ENCODE measurements at places on chromosomes 16 and 17. TPM values are rescaled to one million over a fixed set of nuclear protein-coding genes. Genes with fewer than 3 reads are reported as not detected.

Gene RNF157
- total RNA-seq = 164 TPM

Gene DLX3
- total RNA-seq = not detected

DNA sequence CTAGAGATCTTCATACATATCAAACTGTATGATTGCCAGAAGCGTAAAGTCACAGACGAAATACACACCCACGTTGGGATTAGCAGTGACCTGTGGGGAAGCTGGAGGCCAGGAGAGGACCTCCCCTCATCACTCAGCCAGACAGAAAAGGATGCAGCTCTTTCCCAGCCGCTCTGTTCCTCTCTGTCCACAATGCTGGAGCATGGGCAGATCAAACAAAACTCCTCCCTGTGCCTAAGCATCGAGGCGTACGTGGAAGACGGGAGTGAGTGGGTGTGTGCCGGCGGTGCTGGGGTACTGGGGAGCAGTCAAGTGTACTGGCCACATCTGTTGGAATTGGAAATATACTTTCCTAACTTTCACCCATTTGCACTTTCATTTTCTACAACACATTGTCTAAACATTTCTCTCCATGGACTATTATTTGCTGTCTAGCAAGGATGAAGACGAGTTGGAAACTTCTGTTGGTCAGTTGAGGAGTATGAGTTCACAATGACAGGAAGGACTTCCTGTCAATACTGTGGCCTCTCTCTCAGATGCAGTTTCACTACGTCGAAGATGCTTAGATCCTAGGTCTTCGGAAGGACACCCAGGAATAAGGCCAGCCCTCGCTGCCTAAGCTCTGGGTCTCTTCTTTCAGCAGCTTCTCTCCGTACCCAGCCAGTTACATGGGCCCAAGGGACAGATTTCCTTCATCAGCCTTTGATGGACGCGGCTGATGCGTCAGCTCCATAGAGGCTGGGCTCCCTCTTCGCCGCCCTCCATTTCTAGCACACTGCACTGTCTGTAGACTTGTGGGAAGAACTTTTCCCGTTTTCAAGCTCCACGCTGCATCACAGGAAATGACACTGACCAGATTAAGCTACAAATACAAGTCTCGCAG, 30.6 kb upstream of the ENDOV start:
- H3K27ac ChIP-seq = no peak overlapping the region
- H3K27me3 ChIP-seq = no peaks in the 10 kb centered on the region
- no peak for DNase-seq
- peaks cover 74% of the 10 kb centered on the region for H3K36me3 ChIP-seq
- no peaks in the 10 kb centered on the region for H3K4me1 ChIP-seq
- no peak overlapping the region for H3K4me3 ChIP-seq

DNA sequence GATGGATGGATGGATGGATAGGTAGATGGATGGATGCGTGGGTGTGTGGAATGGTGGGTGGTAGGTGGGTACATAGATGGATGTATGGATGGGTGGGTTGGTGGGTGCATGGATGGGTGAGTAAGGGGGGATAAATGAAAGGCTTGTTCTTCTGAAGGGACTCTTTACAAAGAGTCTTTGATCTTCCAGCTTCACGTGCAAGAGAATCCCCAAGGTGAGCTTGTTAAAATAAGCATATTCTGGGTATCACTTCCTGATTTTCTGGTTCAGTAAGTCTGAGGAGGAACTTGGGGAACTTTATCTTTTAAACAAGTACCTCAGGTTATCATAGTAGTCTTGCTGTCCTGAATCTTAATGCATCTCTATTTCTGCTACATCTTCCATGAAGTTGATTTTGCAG, 639.1 kb downstream of the MAF start:
- H3K27ac ChIP-seq = no peak overlapping the region
- no peak for DNase-seq
- no peaks in the 10 kb centered on the region for H3K36me3 ChIP-seq
- H3K27me3 ChIP-seq = no peaks in the 10 kb centered on the region
- no peak overlapping the region for H3K4me3 ChIP-seq
- H3K4me1 ChIP-seq = no peaks in the 10 kb centered on the region

DNA sequence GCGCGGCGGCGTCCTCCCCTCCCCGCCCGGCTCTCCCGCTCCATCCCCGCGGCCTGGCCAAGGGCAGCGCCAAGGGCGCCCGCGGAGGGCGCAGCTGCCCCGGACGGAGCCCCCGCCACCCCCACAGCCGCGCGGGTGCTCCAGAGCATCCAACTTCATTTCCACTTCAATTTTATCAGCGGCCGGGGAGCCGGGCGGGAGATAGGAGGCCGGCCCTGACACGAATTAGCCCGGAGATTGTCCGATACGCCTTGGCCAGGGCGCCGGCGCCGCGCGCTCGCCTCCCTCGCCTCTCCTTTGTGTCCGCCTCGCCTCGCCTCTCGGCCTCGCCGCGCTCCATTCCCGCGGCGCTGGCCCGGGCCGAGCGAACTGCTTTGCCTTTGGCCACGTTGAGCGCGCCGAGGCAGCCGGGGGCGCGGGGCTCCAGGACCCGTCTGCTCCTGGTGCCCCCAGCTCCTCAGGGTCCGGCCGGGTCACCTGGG, 129.1 kb upstream of the LHX1 start:
- H3K27ac ChIP-seq = no peak overlapping the region
- no peak for DNase-seq
- H3K36me3 ChIP-seq = no peaks in the 10 kb centered on the region
